ENCODE measurements at places on chromosomes 3 and 15.

GRCh38 chr3:170420307-170420821, 1.7 kb downstream of the CLDN11 start:
- DNase-seq: no peak

DNA sequence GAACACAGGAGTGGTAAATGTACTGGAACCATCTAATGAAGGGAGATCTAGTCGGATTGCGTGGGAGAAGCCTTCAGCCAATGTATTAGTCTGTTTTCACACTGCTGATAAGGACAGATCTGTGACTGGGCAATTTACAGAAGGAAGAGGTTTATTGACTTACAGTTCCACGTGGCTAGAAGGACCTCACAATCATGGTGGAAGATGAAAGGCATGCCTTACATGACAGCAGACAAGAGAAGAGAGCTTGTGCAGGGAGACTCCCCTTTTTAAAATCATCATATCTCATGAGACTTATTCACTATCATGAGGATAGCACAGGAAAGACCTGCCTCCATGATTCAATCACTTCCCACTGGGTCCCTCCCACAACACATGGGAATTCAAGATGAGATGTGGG, 17.0 kb downstream of the HRG start:
- no peak for DNase-seq

DNA sequence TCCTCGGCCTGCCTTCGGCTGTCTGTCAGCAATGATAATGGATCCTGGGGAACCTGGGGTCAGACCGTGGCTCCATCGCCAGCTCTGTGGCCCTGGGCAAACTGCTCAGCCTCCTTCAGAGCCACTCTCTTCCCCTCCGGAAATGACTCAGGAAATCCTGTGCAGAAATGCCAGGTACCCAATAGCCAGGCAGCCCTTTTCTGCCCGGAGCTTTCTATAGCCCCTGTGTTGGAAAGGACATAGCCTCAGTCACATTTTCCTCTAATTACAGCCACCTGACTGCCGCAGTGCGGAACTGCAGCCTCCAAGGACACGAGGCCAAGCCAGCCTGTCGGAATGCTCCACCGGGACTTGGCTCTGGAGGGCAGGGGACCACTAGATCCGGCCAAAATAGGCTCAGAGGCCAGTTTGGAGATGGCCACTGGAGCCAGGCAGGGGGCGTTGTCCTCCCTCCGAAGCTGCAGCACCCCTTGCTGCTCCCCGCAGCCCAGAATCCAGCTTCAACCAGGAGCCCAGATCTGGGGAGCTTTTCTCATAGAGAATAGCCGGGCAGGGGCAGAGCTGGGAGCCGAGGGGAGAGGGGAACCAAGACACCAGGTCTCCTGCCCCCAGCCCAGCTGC, 11.6 kb upstream of the ZXDC start:
- DNase-seq: no peak

DNA sequence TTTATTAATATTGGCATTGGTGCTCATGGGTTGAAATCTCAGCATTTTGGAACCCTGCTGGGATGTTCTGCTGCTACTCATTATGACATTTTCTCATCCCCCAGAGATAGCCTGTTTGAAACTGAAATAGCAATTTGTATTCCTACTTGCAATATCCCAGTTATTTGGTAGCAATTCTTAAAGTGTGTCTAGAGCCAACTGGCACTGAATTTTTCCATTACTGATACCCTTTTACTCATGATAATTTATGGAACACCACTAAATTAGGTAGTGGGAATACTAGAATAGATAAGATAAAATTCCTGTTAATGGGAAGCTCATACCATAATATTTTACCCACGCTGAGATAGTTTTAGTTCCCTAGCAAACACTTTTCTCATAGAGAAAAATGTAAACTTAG, 309.3 kb downstream of the SV2B start:
- no peak for DNase-seq

GRCh38 chr3:48595526-48596121, 495 bp upstream of the COL7A1 start:
- DNase-seq: peak; percentile 88

DNA sequence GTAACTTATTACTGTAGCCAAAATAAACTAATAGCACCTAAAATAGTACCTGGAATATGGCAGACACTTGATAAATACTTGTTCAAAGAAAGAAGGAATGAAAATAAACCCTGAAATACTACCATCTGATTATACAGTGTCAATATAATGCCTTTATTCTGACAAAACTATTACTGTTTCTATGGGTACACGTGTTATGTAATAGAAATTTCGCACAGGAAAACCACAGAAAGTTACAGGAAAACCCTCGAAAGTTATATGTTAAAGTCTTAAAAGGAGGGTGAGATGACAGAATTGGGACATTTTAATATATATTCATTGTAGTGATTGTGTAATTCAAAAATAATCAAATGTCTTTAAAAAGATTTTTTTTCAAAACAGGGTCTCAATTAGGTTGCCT, 28.8 kb downstream of the ETFA start:
- no peak for DNase-seq

GRCh38 chr15:38709196-38709595, 144.6 kb upstream of the RASGRP1 start:
- DNase-seq: no peak

GRCh38 chr3:152524198-152525140, 255.7 kb downstream of the MBNL1 start:
- peak; percentile 42 for DNase-seq

- DNase-seq: no peak
These were observed 36.6 kb upstream of the RHO start for GRCh38 chr3:129491794-129492193.

- DNase-seq: no peak
These were observed 501.4 kb downstream of the PYDC2 start for GRCh38 chr3:191962324-191962723.

- DNase-seq: no peak
These were observed 77.1 kb upstream of the SNRPA1 start for GRCh38 chr15:101372149-101372577.

DNA sequence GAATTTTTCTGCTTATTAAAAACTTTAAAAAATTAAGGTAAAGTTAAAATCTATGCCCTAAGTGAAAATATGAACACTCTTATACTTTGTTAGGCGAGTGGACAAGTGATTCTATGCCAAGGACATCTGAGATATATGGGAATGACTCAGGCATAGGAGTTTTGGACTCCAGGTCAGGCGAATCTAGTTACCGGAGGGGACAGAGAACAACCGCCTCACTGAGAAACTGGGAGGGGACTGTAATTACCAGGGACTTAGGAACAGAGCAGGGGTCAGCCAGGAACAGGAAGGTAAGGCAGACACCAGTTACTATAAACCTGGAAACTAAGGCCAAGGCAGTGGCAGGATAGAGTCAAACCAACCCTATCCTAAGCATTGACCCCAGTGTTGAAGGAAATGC, 16.8 kb upstream of the ATP1B3 start:
- DNase-seq: no peak

GRCh38 chr3:15535732-15536131, 14.2 kb upstream of the COLQ start:
- DNase-seq: no peak

GRCh38 chr15:69499521-69500211, 47.0 kb downstream of the RPLP1 start:
- DNase-seq: no peak

DNA sequence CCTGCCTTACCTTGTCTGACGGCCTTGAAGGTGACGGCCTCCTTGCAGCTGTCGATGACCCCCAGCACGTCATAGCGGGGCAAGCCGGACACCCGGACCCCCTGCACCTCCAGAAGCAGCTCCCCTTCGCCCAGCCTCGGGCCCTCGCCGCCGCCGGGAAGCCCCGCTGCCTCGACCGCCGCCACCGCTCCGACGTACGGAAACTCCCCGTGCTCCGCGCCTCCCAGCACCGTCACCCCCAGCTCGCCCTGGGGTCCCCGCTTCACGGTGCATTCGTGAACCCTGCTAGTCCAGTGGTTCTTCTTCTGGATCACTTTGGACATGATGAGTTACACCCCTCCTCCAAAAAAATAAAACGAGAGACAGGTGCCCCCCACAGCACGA, 740 bp downstream of the MAGI1 start:
- DNase-seq: no peak

GRCh38 chr3:42537350-42537749, 34.9 kb downstream of the VIPR1 start:
- DNase-seq: no peak

DNA sequence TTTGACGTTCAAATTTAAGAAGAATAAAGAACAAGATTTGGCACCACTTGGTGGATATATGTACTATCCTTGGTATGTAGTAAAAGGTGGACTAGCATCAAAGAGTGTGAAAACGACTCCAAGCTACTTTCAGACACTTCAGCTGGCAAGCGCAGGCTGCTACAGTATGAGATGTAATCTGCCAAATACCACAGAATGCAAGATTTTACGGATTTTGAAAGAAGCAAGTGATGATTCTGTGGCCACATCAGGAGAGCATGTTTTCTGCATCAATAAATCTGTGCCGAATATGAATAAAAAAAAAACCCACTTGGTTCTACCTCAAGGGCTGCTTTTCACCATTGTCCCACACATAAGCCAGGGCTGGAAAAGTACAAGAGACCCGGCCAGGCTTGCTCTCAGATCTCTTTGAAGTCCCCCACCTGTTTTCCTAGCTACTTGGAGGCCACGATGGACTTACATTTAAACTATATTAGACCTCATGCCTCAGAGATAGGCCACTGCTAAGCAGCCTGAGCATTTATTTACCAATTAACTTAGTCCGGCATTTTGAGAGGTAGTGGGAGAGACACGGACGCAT, 37.4 kb downstream of the MYO1E start:
- DNase-seq: no peak

- no peak for DNase-seq
These were observed 1.0 kb upstream of the CD200R1L start for GRCh38 chr3:112847692-112848091.

DNA sequence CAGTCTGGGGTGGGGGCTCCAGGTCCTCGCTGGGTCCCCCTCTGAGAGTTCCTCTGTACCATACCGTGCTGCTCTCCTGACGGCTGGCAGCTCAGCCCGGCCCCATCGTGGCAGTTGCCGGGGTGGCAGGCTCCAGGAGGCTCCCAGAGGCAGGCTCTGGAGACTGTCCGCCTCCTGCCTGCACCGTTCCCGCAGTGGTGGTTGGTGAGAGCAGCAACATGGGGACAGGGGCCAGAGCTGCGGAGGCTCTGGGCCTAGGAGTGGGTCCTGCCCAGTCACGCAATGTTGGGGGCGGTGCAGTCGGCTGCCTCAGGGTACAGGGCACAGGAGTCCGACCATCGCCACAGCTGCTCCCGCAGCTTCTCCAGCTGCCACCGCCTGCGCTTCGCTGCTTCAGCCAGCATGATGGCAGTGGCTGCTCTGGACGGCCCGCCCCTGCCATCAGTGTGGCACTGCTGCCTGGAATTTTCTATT, 492.7 kb downstream of the AGBL1 start:
- DNase-seq: no peak

- DNase-seq: no peak
These were observed 53.6 kb downstream of the TASOR start for GRCh38 chr3:56629451-56629850.

DNA sequence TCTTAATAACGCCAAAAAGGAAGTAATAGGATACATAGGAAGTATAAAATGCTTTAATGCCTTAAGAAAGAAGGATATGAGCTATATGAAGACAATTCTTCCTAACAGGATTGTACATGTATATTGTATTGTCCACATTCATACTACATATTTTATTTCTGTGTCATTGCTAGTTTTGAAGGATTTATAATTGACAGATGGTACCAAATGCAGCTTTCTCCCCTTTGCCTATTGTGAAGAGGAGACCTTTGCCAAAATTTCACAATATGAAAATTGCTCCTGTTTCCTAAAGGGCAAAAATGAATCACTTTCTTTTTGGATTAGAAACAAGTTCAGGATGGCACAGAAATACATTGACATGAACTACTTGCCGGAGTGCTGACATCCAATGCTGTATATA, 34.8 kb upstream of the EOMES start:
- peak; percentile 44 for DNase-seq

DNA sequence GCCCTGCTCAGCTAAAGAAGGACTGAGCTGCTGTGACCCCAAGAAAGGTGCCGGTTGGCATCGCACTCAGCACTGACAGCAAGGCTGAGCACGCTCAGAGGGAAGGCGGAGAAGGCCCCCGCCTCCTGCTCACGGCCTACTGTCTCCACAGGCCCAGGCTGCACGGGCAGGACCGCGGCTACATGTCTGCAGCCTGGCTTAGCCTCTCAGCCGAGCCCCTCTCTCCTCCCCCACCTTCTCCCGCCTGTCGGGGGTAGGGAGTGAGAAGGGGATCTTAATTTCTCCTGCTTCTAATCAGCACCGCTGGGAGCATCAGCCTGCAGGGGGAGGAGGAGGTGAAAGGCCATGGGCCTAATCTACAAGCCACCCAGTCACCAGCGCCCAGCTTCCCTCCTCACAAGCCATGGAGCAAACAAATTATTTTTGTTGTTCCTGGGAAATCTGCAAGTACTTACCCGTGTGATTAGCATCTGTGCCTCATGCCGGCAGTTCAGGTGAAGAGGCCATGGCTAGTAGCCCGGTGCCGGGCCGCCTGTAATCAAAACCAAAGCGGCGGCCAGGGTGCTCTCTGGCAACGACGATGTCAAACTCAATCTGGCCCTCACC, 68.1 kb downstream of the EPHB3 start:
- DNase-seq: no peak

GRCh38 chr3:192489579-192489978, 237.8 kb downstream of the FGF12 start:
- no peak for DNase-seq
